ENCODE measurements at places on chromosomes 3 and 15.
A peak's percentile ranks its signal among the peaks of the same experiment; 100 is the strongest.

GRCh38 chr3:76514836-76515235, 525.1 kb upstream of the ROBO2 start:
- no peaks in the 10 kb centered on the region for H3K36me3 ChIP-seq
- DNase-seq = no peak
- no peaks in the 10 kb centered on the region for H3K27me3 ChIP-seq
- H3K27ac ChIP-seq = no peak overlapping the region
- H3K4me1 ChIP-seq = no peaks in the 10 kb centered on the region

GRCh38 chr3:11733914-11734313, 90.2 kb upstream of the VGLL4 start:
- DNase-seq = no peak
- no peaks in the 10 kb centered on the region for H3K27me3 ChIP-seq
- H3K4me3 ChIP-seq = no peak overlapping the region
- no peak overlapping the region for H3K27ac ChIP-seq

- no peaks in the 10 kb centered on the region for H3K4me1 ChIP-seq
- peaks cover 7% of the 10 kb centered on the region for H3K27me3 ChIP-seq
- H3K4me3 ChIP-seq = no peak overlapping the region
- no peak for DNase-seq
- H3K36me3 ChIP-seq = no peaks in the 10 kb centered on the region
These were observed 2.7 kb downstream of the BOC start for GRCh38 chr3:113213896-113214587.

DNA sequence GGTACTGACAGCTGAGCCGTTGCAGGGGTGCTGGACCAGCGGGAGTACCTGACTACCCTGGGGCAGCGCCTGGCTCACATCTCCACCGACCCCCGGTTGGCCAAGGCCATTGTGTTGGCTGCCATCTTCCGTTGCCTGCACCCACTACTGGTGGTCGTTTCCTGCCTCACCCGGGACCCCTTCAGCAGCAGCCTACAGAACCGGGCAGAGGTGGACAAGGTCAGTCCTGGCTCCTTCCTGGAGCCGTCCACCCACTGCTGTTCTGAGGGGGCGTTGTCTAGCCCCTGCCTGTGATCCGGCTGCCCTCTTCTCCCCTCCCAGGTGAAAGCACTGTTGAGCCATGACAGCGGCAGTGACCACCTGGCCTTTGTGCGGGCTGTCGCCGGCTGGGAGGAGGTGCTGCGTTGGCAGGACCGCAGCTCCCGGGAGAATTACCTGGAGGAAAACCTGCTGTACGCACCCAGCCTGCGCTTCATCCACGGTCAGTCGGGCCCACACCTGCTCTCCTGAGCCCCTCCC, 45.7 kb downstream of the DHX30 start:
- no peak for DNase-seq
- no peak overlapping the region for H3K27ac ChIP-seq
- no peaks in the 10 kb centered on the region for H3K4me1 ChIP-seq

- H3K4me3 ChIP-seq = no peak overlapping the region
- H3K27ac ChIP-seq = no peak overlapping the region
- no peaks in the 10 kb centered on the region for H3K36me3 ChIP-seq
- DNase-seq = no peak
These were observed 69.8 kb downstream of the HES1 start for GRCh38 chr3:194205675-194206133.

- H3K4me1 ChIP-seq = no peaks in the 10 kb centered on the region
- DNase-seq = no peak
- no peaks in the 10 kb centered on the region for H3K27me3 ChIP-seq
- no peaks in the 10 kb centered on the region for H3K36me3 ChIP-seq
These were observed 22.2 kb upstream of the EID1 start for GRCh38 chr15:48855501-48856440.

- H3K27me3 ChIP-seq = no peaks in the 10 kb centered on the region
- no peak overlapping the region for H3K27ac ChIP-seq
- no peaks in the 10 kb centered on the region for H3K4me1 ChIP-seq
- no peak for DNase-seq
- no peak overlapping the region for H3K4me3 ChIP-seq
These were observed 260.5 kb downstream of the WDR72 start for GRCh38 chr15:53498996-53499395.

GRCh38 chr15:63156755-63157117, 541 bp downstream of the RPS27L start:
- H3K4me1 ChIP-seq = peaks cover 19% of the 10 kb centered on the region
- H3K27me3 ChIP-seq = no peaks in the 10 kb centered on the region
- peak overlapping the region; percentile 83 for H3K4me3 ChIP-seq
- peak overlapping the region; percentile 82 for H3K27ac ChIP-seq
- no peak for DNase-seq

GRCh38 chr3:162764051-162764807, 1267.6 kb downstream of the OTOL1 start:
- DNase-seq = no peak
- H3K36me3 ChIP-seq = no peaks in the 10 kb centered on the region
- H3K4me3 ChIP-seq = no peak overlapping the region
- H3K27me3 ChIP-seq = no peaks in the 10 kb centered on the region
- no peaks in the 10 kb centered on the region for H3K4me1 ChIP-seq
- no peak overlapping the region for H3K27ac ChIP-seq

DNA sequence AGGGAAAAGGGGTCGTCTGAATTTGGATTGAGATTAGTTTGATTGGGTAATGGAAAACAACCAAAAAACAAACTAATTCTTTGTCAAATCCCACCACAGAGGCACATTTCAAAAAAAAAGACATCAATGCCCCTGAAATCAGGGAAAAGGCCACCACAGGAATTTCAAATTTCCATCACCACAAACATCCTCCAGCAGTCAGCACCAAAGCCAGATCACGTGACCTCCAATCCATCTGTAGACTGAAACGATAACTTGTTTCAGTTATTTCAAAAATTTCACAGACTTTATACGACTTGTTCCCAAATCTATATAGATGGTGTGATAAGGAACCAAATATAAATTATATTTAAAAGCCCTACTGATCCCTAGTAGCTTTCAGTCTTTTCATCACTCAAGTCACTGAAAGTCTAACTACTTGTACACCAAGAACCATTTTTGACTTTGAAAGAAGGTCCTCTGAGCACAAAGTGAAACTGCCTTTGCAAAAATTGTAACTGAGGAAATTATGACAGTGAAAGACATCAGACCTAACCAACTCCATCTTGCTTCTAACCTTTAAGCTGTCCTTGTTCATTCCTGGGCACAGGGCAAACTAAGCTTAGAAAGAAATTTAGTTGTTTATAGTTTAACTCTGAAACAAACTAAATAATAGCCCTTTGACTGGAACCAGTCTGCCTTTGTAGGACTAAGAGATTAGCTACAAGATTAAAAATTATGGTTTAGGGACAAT, 48.1 kb upstream of the PLCL2 start:
- no peak overlapping the region for H3K4me3 ChIP-seq
- no peak for DNase-seq
- H3K27ac ChIP-seq = no peak overlapping the region
- H3K4me1 ChIP-seq = peaks cover 22% of the 10 kb centered on the region

GRCh38 chr3:128933213-128933921, 53.9 kb downstream of the ACAD9 start:
- no peaks in the 10 kb centered on the region for H3K4me1 ChIP-seq
- H3K36me3 ChIP-seq = no peaks in the 10 kb centered on the region
- H3K27me3 ChIP-seq = no peaks in the 10 kb centered on the region
- no peak overlapping the region for H3K4me3 ChIP-seq
- no peak for DNase-seq
- no peak overlapping the region for H3K27ac ChIP-seq

DNA sequence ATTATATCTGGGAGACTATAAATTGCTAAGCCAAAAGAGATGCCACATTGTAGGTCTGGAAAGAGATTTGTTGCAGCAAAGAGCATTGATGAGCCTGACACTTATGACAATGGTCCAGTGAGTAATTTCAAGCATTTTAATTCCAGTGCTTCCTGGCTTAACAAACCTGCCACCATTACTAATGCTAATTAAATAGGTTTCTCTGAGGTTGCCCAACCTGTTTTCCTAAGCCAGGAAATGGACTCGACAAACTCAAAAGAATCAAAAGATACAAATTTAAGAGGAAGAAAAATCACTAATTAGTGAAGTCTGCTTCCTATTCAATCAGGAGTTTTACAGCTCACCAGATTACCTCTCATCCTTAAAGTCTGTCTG, 36.7 kb upstream of the CTDSPL start:
- H3K4me1 ChIP-seq = no peaks in the 10 kb centered on the region
- H3K4me3 ChIP-seq = no peak overlapping the region
- H3K36me3 ChIP-seq = no peaks in the 10 kb centered on the region
- H3K27me3 ChIP-seq = no peaks in the 10 kb centered on the region

DNA sequence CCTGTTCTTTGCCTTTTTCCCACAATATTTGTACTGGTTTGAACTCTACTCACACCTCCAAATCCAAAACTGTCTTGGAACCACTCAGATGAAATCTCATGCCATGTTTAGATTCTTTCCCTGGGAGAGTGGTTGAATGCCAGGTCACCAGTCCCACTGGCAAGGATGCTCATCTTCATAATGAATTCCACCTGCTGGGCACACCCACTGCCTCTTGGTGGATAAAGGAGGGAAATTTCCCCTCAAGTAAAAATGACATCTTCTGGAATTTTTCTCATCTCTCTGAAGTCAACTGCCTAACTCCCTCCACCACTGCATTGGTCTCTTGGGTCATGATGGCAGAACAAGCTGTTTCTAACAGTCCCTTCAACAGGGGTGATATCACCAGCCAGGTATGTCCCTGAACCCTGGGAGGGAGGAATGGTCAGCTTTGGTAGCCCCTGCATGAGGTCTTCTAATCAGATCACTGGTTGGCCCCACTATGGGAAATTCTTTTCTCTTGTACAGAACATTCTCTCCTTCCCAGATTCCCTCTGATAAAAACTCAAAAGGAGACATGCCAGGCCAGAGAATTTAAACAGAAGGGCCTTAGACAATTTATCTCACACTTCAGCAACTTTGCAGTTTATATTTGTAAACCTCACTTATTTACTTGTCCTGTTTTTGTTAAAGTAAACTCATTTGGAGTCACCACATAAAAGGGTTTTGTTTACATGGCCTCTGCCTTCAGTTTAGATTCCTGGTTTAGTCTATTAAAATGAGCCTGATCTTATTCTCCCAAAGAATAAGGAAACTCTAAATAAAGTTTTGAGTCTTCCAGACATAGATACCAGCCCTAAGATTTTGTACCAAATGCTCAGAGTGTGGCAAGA, 143.4 kb downstream of the WNT5A start:
- H3K4me1 ChIP-seq = no peaks in the 10 kb centered on the region
- H3K36me3 ChIP-seq = no peaks in the 10 kb centered on the region
- no peak overlapping the region for H3K27ac ChIP-seq
- H3K4me3 ChIP-seq = no peak overlapping the region
